HT1080 (cell line): ENCODE measurements at places on chromosomes 4 and X. TPM values are rescaled to one million over a fixed set of nuclear protein-coding genes. Genes with fewer than 3 reads are reported as not detected.

MGAT4D gene
- not detected in 2 replicates for total RNA-seq

POU3F4 gene
- not detected in 2 replicates for total RNA-seq

SPATA18 gene
- 2.2 and 3.3 TPM in 2 replicates for total RNA-seq

KLHL4 gene
- 5.3 and 8.5 TPM in 2 replicates for total RNA-seq

CXCL1 gene
- total RNA-seq, result not detected in 2 replicates

HPGDS gene
- total RNA-seq, result not detected in 2 replicates

PNMA5 gene
- not detected in 2 replicates for total RNA-seq

STATH gene
- total RNA-seq, result not detected in 2 replicates

CXCL10 gene
- total RNA-seq, result not detected in 2 replicates
